ENCODE measurements at places on chromosomes 5 and 9. TPM values are rescaled to one million over a fixed set of nuclear protein-coding genes. Genes with fewer than 3 reads are reported as not detected.

The CCL28 gene
- polyA plus RNA-seq, result 0.04 TPM

The IFNA13 gene
- polyA plus RNA-seq, result not detected

The FBN2 gene
- polyA plus RNA-seq, result 46.5 TPM

DNA sequence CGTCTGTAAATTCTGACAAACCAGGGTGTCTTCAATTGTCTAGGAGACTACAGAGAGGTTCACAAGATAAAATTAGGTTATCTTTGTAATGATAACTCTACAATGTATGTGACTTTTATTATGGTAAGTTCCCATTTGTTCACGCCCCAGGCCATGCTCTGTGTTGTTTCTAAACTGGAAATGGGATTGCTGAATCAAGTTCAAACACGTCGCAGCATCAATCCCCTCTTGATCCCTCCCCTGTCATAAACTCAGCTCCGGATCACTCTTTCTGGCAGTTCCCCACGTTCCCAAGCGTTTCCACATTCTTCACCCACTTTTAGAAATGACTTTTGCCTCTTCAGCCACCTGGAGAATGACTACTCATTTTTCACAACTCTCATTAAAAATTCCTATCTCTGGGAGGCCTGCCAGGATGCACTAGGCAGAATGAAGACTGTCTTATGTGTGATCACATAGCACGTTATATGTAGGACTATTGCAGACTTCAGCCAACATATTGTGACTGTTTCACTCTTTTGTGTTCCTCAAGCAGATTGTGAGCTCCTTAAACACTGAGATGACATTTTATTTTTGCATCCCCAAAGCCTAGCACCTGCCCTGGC is 1124.2 kb upstream of the WWC1 start:
- DNase-seq, result no peak

- DNase-seq, result no peak
Measured at GRCh38 chr5:135192351-135192750, 158.3 kb upstream of the PITX1 start.

DNA sequence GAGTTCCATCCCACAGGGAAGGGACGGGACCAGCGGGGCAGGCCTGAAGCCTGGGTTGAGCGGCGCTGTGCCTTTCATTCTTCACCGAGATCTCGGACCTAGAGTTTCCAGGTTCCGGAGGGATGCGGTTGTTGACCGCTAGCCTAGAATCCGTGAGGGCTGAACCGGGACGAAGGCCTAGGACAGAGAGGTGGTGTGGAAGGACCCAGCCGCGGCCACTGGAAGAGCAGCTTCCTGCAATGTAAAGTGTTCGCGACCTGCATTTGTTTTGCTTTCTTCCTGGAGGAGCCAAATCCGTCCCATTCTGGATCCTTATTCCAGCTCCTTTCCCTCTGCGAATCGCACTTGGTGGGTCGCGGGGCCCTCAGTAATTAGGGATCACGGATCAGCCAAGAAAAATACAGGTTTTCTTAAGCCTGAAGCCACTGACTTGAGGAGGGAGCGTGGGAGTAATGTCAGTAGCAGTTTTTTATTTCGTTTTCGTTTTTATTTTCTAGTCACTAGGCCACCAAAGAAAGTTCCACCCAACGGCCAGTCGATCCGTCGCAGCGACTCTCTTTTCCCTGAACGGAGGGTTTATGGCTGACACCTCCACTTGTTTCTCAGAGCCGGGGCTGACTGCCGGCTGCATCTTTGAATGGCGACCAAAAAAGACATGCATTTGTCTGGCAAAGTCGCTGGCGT is 48.6 kb downstream of the ANXA2R start:
- no peak for DNase-seq

DNA sequence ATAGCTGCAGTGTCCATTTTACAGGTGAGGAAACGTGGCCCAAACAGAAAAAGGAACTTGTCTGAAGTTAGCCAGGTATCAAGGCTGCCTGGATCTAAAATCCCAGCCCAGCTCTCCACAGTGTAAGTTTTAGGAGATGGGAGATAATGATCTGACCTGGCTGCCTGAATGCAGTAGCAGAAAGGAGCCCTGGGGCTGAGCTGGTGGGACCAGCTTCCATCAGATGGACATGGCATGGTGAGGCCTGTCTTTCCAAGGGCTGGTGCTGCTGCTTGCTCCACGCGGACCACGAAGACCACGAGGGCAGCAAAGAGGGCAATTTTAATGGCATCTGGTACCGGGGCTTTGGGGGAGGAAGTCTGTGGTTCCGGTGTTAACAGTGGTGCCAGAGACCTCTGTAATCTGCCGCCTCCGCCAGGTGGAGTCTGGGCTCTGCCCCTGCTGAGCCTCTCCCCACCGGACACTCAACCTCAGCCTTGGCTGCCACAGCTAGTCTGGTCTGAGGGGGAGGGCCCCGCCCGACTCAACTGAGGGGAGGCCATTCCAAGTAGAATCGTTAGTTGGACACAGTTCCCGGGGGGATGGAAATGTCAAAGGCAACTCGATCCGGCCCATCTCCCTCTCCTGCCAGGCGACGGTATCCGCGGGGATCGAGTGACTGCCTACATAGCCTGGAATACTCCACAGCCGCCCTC is 650 bp downstream of the MYORG start:
- no peak for DNase-seq

- DNase-seq, result no peak
Measured at GRCh38 chr9:34589636-34590380, at the start of gene CNTFR. CNTFR (minus strand) TSS chr9:34589724; CDS start chr9:34568981, 20,743 bp downstream.

DNA sequence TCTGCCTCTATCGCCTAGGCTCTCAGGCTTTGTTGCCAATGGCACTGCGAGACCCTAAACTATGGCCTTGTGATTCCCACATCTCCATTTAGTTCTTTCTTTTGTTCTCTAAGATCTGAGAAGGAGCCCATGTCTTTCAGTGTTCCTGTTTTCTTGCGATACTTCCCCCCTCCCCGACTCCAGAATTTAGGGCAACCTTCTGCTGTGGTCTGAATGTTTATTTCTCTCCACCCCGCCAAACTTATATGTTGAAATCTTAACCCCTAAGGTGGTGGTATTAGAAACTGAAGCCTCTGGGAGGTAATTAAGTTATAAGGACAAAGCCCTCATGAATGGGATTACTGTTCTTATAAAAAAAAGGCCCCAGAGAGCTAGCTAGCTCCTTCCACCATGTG is 6.4 kb downstream of the TMC1 start:
- no peak for DNase-seq

- DNase-seq, result no peak
Measured at GRCh38 chr5:6673963-6674362, 39.3 kb upstream of the TENT4A start.

- no peak for DNase-seq
Measured at GRCh38 chr5:174176511-174176910, 131.0 kb downstream of the NSG2 start.

DNA sequence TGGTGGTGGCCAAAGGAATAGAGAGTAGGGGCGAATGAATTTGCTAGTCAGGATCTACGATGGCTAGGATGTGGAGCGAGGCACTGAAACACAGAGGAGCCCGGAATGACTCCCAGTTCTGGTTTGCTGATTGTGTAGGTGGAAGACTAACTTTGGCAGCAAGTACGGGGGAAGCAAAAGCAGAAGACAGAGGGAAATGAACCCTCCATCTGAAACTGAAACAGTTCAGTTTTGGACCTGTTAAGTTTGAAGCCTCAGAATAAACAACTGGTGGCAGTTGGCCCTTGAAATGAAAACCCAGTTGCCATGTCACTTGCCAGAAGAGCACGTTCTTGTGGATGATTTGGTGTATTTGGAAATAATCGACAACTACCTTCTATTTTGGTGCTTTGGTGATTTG is 15.4 kb upstream of the SMIM15 start:
- DNase-seq, result no peak

DNA sequence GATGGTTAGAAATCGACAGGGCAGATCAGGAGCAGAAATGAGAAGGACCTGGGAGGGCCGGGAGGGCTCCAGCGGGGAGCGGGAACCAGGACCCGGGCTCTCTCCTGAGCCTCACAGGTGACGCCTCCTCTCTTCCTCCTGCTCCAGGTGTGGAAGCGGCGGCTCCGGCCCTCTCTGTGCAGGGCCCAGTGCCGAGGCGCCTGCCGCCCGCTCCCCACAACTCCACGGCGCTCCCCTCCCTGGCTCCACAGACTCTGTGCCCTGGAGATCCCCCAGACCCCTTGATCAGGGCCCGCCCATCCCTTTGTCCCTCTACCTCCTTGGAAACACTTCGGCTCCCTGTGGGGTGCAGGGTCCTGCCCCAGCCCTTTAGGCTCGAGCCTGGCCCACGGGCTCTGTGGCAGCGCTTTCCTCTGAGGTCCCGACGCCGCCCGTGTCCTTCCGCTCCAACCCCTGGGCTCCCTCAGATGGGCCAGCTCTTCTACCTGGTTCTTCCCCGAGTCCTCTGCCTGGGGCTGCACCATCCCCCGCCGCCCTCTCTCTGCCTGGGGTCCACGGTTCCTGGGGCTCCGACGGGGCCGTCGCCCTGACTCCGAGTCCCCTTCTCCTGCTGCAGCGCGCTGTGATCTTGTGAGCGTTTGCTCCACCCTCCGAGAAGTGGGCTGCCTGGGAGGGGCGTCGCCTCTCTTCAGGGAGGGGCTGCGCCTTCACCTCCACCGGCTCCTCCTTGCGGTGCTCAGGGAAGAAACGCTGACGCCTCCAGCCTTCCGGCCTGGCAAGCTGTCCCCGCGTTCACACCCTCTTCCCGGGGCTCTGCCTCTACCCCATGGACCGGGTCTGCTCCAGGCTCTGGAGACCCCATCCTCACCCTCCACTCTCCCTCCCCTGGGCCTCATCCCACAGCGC is 22.4 kb upstream of the SLC6A3 start:
- DNase-seq, result no peak

All from AG04450 (cell line).